ENCODE measurements at places on chromosomes 3 and 15.

GRCh38 chr3:53661480-53661879 lies 167.1 kb downstream of the CACNA1D start:
- DNase-seq, result no peak

DNA sequence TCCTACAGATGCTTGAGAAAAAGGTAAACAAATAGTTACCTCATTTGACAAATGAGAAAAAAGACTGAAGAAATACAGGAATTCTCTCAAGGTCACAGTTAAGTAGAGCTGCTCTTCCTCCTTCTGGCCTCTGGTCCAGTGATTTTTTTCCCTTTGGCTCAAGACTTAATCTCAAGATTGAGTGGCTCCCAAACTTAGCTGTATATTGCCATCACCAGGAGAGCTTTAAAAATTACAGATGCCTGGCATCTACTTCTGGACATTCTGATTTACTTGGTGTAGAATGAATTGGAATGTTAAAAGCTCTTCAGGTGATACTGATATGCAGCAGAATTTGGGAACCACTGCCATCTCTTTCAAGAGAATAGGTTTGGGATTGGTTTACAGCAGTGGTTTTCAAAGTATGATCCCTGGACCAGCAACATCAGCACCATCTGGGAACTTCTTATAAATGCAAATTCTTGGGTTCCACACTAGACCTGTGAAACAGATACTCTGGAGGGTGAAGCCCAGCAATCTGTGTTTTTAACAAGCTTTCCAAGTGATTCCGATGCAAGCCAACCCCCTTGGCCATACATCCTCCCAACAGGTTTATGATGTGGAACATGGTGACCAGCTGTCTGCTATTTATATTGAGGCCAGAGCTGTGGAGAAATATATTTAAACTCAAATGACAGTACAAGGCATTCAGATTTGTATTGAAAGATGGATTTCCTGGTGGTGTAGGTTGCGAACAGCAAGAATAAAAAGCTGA lies 333.0 kb upstream of the RARB start:
- no peak for DNase-seq

- no peak for DNase-seq
Measured at GRCh38 chr3:187989575-187990153, 164.3 kb upstream of the LPP start.

GRCh38 chr3:126287536-126288241 lies 69.5 kb downstream of the KLF15 start:
- peak; percentile 80 for DNase-seq

DNA sequence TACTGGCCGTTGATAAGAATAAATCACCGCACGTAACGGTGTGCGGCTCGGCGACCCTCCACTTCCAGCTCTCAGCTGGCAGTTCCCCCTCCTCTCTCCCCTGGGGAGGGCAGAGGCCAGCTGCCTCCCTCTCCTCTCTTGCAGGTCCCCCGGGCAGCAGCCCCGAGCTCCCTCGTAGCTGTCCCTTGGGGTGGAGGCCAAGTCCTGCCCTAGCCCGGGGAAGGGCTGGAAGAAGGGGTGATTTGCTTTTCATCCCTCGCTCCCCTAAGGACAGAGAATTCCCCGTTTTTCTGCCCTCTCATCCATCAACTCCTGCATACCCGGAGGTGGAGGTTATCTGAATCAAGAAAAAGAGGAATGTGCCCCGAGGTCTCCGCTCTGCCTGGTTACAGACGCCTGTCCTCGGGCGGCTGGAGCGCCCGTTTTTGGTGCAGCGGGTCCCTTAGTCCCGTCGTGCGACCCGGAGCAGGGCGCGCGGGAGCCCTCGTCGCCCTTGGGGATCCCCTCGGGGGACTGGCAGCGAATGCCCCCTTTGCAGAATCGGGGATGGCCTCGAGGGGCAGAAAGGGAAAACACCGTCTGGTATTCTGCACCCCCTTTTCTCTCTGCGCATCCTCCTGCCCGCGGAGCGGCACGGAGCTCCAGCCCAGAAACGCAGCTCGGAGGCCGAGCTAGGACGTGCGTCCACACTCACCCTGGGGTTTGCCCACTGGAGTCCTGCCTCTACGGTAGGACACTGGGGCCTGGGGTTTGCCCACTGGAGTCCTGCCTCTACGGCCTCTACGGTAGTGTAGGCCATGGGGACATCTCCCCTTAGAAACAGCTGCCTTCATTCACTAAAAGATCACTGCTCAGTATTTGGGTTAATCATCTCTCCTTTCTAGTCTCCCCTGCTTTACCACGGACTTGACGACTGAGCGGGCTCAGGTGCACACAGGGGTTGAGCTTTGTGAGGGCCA lies 2.2 kb downstream of the PTPRG start:
- DNase-seq, result peak; percentile 73
